ENCODE measurements at places on chromosomes 2 and 18. TPM values are rescaled to one million over a fixed set of nuclear protein-coding genes. Genes with fewer than 3 reads are reported as not detected.

The SMIM21 gene
- not detected for total RNA-seq

The AMER3 gene
- total RNA-seq: not detected

The GAD1 gene
- total RNA-seq: 2.4 TPM

The SIGLEC15 gene
- 9.1 TPM for total RNA-seq

The KIF5C gene
- total RNA-seq: 4.7 TPM

The DNAH7 gene
- total RNA-seq: 0.06 TPM

The FOXI3 gene
- not detected for total RNA-seq

The PLGLB1 gene
- 0.17 TPM for total RNA-seq

The CYP27C1 gene
- 1.4 TPM for total RNA-seq

The MGAT4A gene
- total RNA-seq: 5.6 TPM

The TPO gene
- total RNA-seq: 0.27 TPM

The ARHGAP28 gene
- total RNA-seq: not detected

The ELOA2 gene
- not detected for total RNA-seq

The UGT1A1 gene
- not detected for total RNA-seq

The SERPINB7 gene
- 71.5 TPM for total RNA-seq

The GRB14 gene
- 3.8 TPM for total RNA-seq
